Natural killer cell (primary cell): ENCODE measurements at places on chromosomes 16 and 17.
A peak's percentile ranks its signal among the peaks of the same experiment; 100 is the strongest.

DNA sequence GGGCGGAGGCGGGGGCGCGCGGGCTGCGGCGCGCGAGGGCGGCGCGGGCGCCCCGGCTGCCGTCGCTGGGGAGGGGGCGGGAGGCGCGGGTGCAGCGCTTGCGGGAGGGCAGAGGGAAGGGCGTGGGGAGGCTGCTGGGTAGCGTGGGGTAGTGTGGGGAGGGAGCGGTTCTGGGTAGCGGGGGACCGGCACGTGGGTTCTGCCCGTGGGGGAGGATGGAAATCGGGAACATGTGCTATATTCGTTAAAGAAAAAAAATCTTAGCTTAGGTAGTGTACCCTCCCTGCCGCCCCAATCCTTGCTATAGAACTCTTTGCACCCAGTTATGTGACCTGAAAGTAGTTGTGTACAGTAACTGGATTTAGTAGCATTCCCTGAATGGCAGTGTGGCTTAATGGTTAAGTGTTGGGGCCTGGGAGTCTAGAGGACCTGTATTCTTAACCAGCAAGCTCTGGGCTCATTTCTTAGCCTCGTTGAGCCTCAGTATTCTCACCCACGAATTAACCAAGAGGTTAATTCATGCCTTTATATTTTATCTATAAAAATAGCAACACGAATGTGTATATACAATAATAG, 646 bp downstream of the RABEP1 start:
- DNase-seq = no peak

GRCh38 chr16:79723583-79724168, 123.1 kb upstream of the MAF start:
- no peak for DNase-seq

- no peak for DNase-seq
Observed at GRCh38 chr17:4968486-4969046, 949 bp upstream of the SPAG7 start.

GRCh38 chr17:54941285-54941684, 27.2 kb downstream of the COX11 start:
- DNase-seq = no peak

- DNase-seq = no peak
Observed at GRCh38 chr17:34883106-34884000, 77.9 kb downstream of the CCT6B start.

DNA sequence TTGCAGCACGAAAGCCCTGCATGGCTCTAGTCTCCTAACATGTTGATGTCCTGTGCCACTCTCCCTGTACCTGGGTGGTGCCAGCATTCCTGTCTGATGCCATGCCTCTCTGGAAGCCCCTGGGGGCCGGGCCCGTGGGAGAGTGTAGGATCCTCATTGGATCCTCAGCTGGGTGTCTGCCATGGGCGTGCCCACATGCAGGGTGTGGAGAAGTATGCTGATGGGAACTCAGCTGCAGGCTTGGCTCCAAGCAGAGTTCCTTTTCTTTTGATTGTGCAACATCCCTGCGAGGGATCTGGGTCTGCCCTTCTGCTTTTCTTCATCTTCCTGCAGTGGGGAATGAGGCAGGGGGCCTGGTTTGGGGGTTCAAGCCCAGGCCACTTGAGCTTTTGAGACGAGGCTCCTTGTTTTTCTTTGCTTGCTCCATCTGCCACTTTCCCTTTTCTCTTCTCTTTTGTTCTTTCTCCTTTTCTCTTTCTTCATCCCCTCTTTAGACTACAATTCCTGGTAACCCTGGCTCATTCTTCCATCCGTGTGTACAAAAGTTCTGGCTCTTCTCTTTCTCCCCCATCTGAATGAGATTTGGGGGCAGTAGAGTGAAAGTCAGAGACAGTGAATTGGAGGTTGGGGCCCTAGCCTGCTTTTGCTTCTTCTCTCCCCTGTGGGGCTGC, 32.9 kb downstream of the KSR1 start:
- no peak for DNase-seq

- no peak for DNase-seq
Observed at GRCh38 chr17:77461277-77462057, 320.7 kb downstream of the SEC14L1 start.

DNA sequence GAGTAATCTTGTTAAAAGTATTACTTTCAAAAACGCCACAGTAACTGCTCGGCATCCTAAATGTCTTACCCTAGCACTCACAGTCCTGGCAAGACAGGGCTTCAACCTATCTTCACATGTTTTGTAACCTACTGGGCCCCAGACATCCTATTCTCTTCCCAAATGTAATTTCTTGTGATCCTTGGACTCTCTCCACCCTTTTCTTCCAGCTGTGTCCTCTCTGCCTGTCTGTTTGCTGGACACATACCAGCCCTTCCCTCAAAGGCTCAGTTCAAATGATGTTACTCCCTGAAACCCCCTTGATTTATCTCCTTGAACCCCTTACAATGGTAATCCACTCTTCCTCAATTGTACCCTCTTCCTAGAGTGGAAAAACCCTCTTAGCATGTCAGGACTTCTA, 60.1 kb upstream of the CNEP1R1 start:
- no peak for DNase-seq

DNA sequence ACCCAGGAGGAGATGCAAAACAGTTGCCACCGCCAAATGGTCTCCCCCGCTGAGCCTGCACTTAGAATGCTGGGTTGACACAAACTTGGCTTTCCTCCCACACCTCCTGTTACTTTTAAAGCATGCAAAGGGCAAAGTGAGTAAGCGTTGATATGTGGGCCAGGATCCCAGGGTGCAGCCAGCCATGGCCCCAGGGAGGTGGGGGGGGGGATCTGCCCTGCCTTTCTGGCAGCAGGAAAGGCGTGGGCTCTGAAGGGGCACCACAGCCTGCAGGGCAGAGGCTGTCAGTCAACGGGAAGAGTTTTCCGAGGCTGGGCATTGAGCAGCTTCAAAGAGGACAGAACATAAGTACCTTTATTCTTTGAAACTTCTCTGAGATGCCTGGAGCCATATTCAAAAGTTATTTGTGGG, 142.3 kb downstream of the ABCC12 start:
- no peak for DNase-seq

- peak; percentile 73 for DNase-seq
Observed at GRCh38 chr16:57266531-57267260, 17.8 kb downstream of the PLLP start.

DNA sequence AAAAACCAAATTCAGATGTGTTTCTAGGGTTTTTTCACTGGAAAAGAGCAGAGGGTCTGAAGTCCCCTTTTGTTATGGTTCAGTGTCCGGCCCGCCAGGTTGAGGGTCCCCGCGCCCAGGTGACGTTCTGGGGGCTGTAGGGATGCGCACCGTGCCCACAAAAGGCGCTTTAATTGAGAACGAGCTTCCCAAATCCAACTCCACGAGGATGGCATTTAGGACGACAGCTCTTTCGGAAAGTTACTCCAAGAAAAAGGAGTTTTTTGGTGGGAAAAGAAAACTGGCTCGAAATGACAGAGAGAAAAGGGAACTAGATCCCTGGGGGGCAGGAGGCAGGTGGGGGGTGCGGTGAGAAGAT, 15.9 kb upstream of the ZFHX3 start:
- DNase-seq = no peak

GRCh38 chr17:8341456-8341855, 1.8 kb downstream of the ODF4 start:
- no peak for DNase-seq

DNA sequence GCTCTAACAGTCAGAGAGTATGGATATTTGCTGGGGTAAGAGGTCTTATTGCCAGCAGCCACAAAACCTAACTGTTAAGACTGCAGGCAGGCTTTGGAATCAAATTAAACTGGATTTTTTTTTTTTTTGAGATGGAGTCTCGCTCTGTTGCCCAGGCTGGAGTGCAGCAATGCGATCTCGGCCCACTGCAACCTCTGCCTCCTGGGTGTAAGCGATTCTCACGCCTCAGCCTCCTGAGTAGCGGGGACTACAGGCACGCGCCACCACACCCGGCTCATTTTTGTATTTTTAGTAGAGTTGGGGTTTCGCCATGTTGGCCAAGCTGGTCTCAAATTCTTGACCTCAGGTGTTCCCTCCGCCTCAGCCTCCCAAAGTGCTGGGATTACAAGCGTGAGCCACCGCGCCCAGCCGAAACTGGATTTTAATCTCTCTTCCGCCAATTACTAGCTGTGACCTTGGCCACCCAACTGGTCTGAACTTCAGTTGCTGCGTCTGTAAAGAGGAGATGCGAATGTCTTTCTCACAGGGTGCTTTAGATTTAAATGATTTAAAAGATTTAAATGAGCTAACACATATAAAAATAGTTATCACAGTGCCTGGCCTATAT, 842 bp downstream of the MRPL10 start:
- DNase-seq = peak; percentile 36

GRCh38 chr17:78268191-78268874, 36.9 kb downstream of the TMEM235 start:
- DNase-seq = no peak

DNA sequence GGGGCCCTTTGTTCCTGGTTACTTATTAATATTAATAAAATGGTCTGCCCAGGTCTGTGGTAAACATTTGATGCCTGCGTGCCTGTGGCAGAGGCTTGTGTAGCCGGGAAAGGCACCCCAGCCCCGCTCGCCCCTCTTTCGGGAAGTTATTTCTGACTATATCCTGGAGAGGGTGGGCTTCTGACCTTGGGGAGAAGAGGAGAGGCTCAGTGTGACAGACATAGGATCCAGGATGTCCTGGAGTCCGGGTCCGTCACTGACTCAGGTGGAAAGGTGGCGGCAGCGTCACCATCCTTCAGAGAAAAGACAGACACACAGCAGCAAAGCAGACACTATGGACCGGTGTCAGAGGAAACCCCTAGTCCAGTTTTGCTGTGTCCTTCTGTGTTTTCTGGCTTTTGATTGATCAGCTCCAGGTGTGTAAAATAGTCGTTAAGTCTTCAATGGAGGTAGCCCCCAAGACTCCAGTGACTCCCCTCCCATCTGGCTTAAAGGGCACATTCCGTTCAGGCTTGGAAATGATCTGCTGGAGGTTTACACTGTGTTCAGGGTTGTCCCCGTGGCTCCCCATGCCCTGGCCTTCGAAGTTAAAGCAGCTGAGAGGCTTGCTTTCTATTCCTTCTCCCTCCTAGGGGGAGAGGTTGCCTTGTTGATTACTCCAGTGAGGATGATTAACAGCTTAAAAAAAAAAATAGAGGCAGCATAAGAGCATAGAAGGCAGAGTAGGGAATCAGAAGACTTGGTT, 81.6 kb downstream of the CCDC182 start:
- DNase-seq = no peak

DNA sequence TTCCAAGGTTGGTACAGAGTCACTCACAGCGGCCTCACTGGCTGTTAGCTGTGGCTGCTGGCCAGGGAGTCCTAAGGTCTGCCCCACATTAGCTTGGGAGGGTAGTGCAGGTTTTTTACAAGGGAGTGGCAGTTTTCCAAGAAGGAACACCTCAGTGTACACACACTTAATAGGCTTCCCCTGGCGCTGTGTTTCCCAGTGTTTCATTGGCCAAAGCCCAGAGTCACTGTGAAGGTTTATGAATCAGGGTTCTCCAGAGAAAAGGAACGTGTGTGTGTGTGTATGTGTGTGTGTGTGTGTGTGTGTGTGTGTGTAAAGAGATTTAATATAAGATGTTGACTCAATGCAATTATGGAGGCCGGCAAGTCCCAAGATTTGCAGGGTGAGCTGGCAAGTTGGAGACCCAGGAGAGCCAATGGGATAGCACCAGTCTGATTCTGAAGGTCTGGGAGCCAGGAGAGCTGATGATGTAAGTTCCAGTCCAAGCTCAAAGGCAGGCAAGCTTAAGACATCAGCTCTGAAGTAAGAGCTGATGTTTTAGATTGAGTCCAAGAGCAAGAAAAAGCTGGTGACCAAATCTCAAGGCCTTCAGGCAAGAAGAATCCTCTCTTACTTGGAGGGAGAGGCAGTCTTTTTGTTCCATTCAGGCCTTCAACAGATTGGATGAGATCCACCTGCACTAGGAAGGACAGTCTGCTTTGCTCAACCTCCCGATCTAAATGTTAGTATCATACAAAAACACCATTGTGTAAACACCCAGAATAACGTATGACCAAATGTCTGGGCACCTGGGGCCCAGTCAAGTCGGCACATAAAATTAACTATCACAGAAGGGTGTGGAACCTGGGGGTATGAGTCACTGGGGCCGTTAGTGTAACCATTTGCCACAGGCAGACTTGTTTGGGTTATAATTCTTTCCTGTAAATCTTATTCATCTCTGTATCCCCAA, 206.8 kb downstream of the PRKCA start:
- no peak for DNase-seq

GRCh38 chr17:29163563-29163962, 16.6 kb downstream of the MYO18A start:
- no peak for DNase-seq

- DNase-seq = no peak
Observed at GRCh38 chr17:39014044-39014794, 47.0 kb upstream of the FBXO47 start.

DNA sequence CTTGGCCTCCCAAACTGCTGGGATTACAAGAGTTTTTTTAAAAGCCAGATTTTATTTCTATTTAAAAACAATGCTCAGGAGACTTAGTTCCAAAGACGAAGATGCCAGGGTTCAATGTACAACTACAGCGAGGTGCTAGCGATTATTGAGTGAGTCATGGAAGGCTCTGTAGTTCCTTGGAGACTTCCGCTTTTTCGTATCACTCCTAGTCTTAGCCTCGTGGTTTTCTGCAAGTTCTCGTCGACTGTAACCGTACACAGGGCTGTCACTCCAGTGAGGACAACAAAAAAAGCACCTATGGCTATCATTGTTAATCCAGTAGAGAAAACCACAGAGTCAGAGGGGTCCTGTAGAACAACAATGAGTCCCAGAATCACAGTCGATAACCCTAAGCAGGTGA, 22.7 kb upstream of the ZC3H7A start:
- DNase-seq = no peak

- no peak for DNase-seq
Observed at GRCh38 chr17:32298721-32299579, 33.3 kb downstream of the RHBDL3 start.

DNA sequence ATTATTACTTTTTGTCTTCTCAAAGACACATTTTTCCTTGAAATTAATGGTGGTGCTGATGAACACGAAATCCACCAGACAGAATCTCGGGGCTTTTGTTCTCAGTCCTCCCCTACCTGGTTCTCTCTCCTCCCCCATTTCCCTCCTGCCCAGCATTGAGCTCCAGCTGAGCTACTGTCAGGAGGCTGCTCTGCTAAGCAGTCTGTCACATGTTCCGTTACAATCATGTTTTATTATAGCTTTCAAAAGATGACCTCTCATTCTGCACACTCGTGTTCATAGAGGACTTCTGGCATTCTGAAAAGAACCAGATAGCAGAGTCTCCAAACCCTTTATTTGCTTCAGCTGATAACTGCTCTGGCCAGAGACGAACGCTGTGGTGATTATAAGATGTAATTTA, 732.5 kb upstream of the RBFOX1 start:
- no peak for DNase-seq

- peak; percentile 61 for DNase-seq
Observed at GRCh38 chr16:392450-393030, 4.5 kb upstream of the NME4 start.

GRCh38 chr16:31029272-31029671, 4.1 kb upstream of the STX4 start:
- no peak for DNase-seq

DNA sequence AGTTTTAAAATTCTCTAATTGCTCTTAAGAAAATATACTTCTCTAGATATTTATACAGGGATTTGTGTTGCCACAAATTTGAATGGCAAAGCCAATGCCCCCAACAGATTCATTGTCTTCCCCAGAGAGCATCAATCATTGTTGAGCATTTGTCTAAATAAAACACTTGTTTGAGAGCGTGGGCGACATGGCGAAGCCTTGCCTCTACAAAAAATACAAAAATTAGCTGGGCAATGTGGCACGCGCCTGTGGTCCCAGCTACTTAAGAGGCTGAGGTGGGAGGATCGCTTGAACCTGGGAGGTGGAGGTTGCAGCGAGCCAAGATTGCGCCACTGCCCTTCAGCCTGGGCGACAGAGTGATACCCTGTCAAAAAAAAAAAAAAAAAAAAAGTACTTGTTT, 13.4 kb upstream of the SRSF1 start:
- DNase-seq = no peak
